ENCODE measurements at places on chromosomes 16 and 17. TPM values are rescaled to one million over a fixed set of nuclear protein-coding genes. Genes with fewer than 3 reads are reported as not detected.

Gene ZNF174
- 15.1 TPM for total RNA-seq

Gene TMEM220
- total RNA-seq: not detected

Gene ZMYND15
- not detected for total RNA-seq

GRCh38 chr17:80166446-80166845, 3.4 kb upstream of the CARD14 start:
- no peak for DNase-seq

Gene SLC13A2
- not detected for total RNA-seq

Gene GINS2
- 44.1 TPM for total RNA-seq
